Activated T-helper 1 cell treated with anti-CD3 and anti-CD28 coated beads, Interleukin-2, amount 50 U/mL, for 16 hours (primary cell): ENCODE measurements at places on chromosomes 2 and 18.

GRCh38 chr2:97675430-97676113, 6.1 kb downstream of the C2orf92 start:
- DNase-seq = no peak

DNA sequence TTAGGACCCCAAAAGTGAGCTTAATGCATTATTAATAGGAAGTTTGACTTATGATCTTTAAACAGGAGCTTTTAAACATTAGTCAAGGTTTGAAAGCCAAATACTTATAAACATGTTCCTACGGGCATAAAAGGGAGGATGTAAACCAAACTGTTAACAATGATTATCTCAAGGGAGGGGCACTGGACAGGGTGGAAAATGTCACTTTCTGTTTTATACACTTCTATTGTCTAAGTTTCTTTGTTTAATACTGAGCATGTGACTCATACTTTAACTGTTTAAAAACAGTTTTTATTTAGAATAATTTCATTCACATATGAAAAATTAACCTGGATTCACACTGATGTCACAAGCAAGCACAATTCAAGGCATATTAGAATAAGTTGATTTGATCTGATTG, 18.3 kb upstream of the ITGA6 start:
- no peak for DNase-seq

GRCh38 chr2:231397011-231397927, 1.8 kb downstream of the B3GNT7 start:
- DNase-seq = no peak

GRCh38 chr2:208074610-208075356, 49.5 kb upstream of the PLEKHM3 start:
- DNase-seq = no peak

- no peak for DNase-seq
These were observed 21.2 kb upstream of the PMAIP1 start for GRCh38 chr18:59878644-59879043.

GRCh38 chr2:48126162-48126561, 219.9 kb upstream of the FBXO11 start:
- no peak for DNase-seq

- no peak for DNase-seq
These were observed 207.0 kb upstream of the AGAP1 start for GRCh38 chr2:235286622-235287374.

DNA sequence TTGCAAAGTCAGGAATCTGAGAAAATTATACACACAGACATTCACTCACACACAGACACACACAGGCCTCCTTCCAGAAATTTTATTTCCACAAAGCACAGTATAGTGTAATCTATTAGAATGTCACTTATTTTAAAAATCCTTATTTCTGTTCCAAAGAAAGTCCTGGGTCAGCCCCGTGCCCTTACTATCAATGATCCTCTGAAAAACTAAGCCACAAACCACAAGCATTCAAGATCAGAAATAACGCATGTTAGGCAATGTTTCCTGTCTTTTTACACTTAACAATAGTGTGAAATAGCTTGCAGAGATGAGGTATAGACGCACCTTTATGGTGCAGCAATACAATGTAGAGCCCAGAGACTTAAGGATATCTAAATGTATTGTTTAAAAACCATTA, 25.8 kb downstream of the TBC1D8 start:
- DNase-seq = no peak

GRCh38 chr2:174633623-174633930, 36.0 kb upstream of the WIPF1 start:
- no peak for DNase-seq

DNA sequence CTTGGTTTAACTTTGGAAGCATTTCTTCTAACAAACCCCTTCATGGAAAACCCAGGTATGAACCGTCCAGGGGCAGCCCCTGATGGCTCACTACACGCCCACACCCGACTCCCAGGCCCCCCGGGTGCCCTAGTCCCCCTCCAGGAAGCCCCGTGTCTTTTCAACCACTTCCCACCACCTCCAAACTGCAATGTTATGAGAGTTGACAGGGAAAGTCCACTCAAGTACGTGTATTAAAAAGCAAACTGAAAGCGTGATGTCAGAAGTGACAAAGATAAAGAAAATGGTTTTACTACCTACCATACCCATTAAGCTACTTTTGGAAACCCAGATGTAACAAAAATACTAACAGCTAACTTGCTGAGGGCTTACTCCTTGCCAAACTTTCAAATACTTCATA, 51.5 kb downstream of the L3MBTL4 start:
- DNase-seq = no peak

DNA sequence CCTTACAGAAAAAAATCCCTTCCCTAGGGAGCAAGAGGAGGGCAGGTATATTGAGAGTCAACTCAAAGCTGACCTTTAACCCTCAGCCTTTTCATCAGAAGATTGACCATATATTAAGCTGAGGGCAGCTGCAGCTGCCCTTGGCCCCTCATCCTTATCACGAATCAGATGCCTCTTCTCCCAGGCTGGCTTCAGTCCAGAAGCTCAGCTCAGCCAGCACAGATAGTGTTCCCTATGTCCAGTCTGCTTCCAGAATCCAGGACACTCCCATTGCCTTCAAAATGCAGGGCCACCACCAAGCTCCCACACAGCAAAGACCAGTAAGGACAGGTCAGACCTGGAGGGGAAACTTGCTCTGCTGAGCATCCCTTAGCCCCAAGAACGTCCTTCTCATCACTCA, 146.1 kb downstream of the BCL11A start:
- no peak for DNase-seq

- DNase-seq = no peak
These were observed 37.4 kb upstream of the TXNDC2 start for GRCh38 chr18:9848170-9848879.

DNA sequence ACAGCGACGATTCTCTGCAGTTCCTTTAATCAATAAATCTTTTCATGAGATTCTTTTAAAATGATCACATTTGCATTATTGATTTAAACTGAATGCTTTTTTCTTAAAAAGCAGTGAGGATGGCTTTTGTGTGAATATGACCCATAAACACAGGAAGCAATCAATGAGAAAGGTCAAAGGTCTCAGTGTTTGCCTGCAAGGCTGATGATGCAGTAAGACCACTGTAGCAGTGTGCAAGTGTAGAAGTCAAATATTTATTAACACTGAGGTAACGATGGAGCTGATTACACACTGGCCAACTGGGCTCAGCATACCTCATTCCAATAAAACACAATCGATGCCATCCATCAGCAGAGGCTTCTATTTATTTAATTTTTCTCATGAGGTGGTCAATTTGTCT, 633.5 kb downstream of the DCDC2C start:
- no peak for DNase-seq

DNA sequence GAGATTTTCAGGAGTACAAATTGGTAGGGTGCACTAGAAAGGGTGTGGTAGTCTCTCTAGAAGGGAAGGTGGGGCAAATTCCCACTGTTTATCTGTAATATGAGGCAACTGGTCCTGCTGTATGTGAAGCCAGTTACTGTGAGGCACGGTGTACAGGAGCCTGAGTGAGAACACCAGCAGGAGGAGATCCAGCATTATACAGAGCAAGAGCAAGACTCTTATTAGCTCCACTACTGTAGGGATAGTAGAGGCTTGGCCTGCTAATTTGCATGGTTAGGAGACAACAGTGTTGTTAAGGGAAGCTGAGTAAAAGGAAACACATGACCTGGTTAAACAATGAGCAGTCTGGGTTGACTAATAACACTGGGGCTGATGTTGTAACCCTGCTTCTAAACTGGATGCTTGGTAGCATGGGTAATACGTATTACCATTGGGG, 76.3 kb upstream of the WDSUB1 start:
- no peak for DNase-seq

- no peak for DNase-seq
These were observed 26.7 kb downstream of the PDCL3 start for GRCh38 chr2:100589527-100589926.

DNA sequence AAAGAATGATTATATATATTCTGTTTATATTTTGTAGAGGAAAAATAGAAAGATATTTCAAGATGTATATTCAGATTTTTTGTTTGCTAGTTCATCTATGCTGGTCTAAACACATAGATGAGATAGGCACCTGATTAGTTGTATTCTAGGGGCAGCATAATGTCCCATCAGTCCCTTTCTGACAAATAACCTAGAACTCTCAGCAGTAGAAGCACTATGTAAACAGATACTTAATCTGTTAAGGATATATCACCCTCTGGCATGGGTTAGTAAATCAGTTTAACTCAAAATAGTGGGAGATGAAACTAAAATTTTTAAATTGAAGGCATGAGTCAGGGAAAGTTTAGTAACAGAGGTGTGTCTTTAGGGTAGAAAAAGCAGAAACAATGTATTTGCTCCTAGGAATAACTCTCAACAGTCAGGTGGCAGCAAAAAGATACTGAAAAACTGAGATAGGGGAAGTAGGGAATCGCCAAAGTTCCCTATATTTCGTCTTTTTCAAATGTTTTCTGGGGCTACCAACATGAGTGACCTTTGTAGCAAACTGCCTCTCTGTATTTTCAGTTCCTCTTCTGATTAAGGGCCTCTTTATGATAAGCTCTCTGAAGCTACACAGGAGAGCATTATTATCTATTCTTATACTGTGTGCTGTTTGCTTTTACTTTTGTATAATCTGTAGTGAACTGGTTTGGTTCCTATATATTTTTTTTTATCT, 5.7 kb downstream of the PPP1R1C start:
- DNase-seq = no peak

- no peak for DNase-seq
These were observed at the start of gene FER1L5 for GRCh38 chr2:96642564-96643360. Gene FER1L5, plus strand, starts transcription at chr2:96642764. Its CDS starts 73 bp downstream, at chr2:96642837.

- DNase-seq = no peak
These were observed 319.9 kb upstream of the ACVR2A start for GRCh38 chr2:147524912-147525311.

DNA sequence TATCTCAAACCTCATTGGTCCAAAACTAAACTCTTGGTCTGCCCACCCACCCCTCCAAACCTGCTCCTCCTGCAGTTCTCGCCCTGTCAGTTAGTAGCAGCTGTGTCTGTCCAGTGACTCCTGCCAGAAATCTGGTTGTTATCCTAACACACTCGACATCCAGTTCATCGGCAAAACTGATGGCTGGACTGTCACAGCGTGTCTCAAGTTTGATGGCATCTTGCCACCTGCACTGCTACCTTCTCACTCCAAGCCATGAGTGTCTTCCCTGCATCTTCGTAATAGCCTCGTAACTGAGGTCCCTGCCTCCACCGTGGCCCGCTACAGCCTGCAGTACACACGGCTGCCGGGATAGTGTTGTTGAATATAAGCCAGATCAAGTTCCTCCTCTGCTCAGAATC, 470.1 kb upstream of the RAB12 start:
- no peak for DNase-seq

DNA sequence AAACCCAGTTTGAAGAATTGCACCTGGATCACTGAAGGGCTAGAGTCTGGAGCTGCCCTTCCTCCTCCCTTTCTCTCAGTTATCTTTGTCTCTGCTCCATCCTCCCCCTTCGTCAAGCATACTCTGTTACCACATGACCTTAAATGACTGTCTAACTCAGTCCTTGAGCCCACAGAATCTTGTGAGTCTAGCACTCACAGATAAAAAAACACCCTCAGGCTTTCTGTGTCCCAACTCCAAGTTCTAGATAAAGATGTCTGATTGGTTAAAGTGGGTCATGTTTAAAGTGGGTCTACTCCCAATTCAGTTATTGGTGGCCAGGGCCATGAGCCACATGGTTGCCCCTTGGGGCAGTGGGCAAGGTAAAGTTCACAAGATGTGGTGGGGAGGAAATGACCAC, 53.5 kb upstream of the CYP1B1 start:
- no peak for DNase-seq

GRCh38 chr18:48300463-48300961, 108.7 kb downstream of the ZBTB7C start:
- no peak for DNase-seq

- DNase-seq = no peak
These were observed 93.5 kb downstream of the LPIN1 start for GRCh38 chr2:11839916-11840315.

DNA sequence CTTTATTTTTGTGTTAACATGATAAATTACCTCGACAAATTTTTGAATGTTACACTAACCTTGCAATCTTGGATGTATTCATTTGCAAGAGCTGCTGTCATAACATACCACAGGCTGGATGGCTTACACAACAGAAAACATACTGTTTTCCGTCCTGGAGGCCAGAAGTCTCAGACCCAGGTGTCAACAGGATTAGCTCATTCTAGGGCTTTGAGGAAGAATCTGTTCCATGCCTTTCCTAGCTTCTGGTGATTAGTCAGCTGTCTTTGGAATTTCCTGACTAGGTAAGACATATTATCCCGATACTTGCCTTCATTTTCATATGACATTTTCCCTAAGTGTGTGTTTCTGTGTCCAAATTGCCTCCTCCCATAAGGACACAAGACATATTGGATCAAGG, 188.6 kb upstream of the CDH19 start:
- DNase-seq = no peak

DNA sequence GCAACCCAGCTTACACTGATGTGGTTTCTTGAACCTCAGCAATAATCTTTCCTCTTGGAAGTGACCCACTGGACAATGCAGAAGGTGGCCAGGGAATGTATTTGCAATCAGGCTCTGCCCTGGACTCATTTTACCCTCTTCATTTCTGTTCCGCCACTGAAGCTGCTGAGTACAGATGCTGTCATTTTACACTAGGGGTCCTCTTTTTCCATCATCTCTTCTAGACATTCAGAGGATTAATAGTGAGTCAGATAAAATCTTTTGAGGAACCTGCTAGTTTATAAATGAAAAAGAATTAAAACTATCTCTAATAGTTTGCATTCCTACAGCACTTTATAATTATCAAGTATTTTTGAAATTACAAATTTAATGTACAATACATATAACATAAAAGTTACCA, 87.9 kb upstream of the PNPT1 start:
- DNase-seq = no peak

DNA sequence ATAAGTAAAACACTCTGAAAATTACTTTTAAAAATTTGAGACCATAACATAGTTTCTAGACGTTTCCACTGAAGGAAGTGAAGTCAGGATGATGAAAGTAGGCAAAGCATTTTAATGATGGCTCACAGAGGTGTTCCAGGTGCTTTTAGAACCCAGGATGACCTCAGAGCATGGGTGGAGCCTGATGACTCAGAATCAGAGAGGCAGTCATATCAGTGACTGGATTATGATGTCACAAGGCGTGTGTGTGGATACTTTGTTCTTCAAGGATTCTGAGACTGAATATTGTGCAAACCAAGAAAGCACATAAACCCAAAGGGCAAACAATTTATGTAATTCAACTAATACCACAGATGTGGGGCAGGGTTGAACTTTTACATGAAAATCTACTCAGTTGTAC, 208.0 kb upstream of the FBXO11 start:
- DNase-seq = no peak

- DNase-seq = peak; percentile 55
These were observed 67.2 kb downstream of the POLR1A start for GRCh38 chr2:86038291-86039081.

GRCh38 chr18:54279477-54280219, 10.3 kb downstream of the POLI start:
- no peak for DNase-seq

- no peak for DNase-seq
These were observed 185.4 kb upstream of the SKOR2 start for GRCh38 chr18:47436871-47437270.

- no peak for DNase-seq
These were observed 73.8 kb downstream of the CBLN2 start for GRCh38 chr18:72470391-72470790.

- DNase-seq = no peak
These were observed 8.0 kb downstream of the AGXT start for GRCh38 chr2:240876475-240877251.
